ENCODE measurements at places on chromosomes 13 and 19.

DNA sequence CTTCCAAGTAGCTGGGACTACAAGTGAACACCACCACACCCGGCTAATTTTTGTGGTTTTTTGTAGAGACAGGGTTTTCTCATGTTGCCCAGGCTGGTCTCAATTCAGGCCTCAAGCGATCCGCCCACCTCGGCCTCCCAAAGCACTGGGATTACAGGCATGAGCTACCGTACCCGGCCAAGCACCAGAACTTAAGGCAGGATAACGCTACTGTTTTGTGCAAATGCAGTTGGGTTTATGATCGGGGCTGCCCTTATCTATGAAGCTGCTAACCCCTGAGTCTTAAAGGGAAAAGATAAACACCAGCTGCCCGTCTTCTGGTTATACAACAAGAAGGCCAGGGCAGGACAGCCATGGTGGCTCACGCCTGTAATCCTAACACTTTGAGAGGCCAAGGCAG, 12.6 kb upstream of the TM6SF2 start:
- DNase-seq = no peak

GRCh38 chr19:4536798-4537197, 1.8 kb upstream of the PLIN5 start:
- no peak for DNase-seq

DNA sequence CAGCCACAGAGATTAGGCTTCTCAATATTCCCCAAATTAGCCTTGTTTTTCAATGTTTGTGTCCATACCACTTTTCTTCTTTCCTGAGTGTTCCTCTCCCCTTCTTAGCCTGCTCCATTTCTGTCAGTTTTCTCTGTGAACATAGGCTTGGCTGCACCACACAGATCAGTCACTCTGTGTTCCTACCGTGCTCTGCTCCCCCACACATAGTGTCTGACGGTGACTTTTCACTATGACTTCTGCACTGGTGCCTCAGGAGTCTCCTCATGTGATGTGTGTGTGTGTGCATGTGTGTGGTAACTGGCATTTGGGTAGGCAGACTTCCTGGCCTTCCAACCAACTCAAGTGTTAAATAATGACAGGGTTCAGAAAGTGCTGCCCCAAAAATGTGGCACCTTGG, 47.9 kb upstream of the MYCBP2 start:
- DNase-seq = no peak

DNA sequence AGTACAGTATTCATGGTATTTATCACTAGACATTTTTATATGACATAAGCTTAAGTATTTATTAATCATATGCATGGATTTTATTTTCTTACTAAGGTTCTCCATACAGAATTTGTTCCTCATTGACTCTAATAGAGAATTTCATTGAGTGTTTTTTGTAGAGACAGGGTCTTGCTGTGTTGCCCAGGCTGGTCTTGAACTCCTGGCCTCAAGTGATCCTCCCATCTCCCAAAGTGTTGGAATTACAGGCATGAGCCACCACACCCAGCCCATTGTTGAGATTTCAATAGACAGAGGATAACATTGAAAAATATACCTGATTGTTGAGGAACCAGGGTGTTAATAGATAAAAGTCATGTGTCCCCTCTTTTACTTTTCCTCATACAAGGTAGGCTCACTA, 26.1 kb downstream of the IPO5 start:
- no peak for DNase-seq

DNA sequence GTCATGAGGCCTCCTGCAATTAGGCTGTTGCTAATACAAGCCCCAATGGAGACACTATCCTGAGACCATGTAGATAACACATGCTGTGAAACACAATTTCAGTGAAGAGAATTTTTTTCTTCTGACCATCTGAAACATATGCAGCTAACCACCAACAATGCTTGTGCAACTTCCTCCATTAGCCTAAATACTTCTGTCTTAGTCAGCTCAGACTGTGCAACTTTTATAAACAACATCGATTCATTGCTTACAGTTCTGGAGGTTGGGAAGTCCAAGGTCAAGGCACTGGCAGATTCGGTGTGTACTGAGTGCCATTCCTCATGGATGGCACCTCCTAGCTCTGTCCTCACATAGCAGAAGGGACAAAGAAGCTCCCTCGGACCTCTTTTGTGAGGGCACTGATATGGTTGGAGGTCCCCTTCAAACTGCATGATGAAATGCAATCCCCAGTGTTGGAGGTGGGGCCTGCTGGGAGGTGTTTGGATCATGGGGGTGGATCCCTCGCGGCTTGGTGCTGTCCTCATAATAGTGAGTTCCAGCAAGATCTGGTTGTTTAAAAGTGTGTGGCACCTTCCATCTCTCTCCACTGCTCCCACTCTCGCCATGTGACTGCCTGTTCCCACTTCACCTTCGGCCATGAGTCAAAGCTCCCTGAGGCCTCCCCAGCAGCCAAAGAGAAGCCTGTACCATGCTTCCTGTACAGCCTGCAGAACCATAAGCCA, 27.7 kb downstream of the STK24 start:
- DNase-seq = no peak

DNA sequence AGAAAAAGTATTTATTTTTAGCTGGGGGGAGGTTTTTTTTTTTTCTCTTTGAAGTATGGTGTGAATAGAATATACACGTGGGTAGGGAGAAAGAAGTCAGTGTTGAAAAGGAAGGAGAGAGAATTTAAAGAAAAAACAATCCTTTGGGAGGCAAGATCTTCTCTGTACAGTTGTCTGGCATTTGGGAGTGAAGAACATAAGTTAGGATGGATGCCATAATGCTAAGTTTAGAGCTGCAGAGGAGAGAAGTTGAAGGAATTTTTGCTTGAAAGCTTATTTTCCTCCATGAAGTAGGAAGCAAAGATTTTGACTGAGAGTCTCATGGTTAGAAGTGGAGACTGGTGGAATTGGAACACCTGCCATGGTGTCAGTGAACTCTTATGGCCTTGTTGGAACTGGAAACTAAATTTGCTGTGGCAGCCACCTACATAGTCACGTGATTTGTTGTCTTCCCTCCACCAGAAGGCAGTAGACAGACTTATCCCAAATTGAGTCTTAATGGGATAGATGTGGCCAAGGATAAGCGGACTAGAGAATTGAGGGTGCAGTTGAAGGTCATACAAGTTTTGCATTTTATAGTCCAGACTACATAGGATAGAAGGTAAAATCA, 22.0 kb downstream of the NDFIP2 start:
- no peak for DNase-seq

GRCh38 chr13:101942535-101943157, 459.2 kb downstream of the FGF14 start:
- DNase-seq = peak; percentile 36
